ENCODE measurements at places on chromosomes 4 and X.

- no peak for DNase-seq
Observed at GRCh38 chr4:36215627-36216026, 28.7 kb downstream of the ARAP2 start.

DNA sequence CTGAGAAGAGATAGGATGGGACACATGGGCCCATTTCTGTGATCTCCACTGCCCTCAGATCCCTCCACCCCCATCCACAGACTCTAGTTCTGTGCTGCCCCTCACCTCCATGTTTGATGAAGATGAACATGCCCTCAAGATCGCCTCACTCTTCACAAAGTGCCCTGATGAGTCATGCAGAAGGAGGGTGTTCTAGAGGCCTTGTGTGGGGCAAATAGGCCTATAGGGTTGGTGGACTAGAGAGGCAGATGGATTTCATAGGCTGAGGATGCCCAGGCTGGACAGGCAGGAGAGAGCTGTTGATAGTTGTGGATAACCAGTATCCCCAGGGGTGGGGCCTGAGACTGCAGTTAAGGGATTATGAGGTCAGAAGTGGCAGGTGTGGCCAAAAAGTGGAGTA is at the start of gene CXorf65:
Gene CXorf65 (minus strand): TSS at position 314 of the 400 bp plus-strand sequence. CDS start 184 bp downstream, at position 130.
- DNase-seq, result no peak

DNA sequence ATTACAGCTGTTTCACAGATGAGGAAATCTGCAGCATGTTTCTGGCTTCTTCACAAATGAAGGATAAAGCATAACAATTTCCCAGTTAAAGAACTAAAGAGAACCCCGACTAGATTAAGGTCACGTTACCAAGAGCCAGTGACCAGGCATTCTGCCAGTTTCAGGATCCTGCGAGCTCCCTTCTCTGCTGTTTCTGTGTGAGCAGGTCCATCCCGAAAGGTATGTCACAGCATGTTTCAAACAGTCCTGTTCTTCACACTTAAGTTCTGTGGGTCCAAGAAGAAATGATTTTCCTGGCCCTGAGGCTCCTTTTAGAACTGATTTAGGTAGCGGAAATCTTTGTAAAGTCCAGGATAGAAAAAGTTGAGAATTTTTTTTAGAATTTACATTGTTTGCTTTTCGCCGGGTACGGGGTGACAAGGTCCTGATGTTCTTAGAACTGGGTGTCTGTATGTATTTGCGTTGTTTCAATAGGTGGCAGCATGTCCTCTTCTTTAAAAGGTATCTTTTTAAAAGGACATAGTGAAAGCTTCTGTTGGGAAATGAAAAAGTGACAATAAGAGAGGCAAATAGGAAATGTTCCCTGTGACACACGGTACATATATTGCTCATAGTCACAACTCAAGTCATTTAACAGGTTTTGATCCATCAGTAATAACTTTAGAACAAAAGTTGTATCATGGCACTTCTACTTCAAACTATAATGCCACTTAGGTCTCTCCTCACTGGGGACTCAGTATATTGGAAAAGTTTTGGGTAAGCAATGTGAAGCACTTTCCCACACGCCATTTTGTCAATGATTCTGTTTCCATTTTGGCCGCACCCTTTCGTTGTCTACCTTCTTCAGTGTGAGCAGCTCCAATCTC is 18.4 kb downstream of the IL21 start:
- peak; percentile 40 for DNase-seq

DNA sequence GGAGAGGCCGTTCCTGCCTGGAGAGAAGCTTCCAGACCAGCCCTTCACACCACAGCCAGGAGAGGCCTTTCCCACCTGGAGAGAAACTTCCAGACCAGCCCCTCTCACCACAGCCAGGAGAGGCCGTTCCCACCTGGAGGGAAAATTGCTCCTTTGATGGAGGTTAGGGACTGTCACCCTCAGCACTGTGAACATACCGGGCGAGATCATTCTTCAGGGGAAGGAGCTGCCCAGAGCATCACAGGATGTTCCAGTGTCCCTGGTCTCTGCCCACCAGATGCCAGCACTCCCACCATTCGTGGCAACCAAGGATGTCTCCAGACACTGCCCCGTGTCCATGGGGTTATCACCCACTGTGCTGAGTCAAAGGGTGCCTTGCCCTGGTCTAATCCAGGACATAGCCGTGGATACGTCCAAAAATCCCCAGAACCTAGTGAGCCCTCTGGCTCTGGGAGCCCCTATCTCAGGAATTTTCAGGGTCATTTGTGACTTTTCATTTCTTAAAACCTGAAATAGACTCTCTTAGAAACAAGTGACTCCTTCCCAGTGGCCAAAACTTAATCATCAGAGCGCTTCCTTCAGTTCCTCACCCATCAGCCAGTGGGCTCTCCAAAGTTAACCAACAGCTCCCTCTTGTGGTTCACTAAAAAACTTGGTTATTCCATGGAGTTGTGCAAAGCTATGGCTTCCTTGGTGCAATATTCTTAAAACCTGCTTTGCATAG is 80.2 kb downstream of the CRMP1 start:
- DNase-seq, result peak; percentile 55

- DNase-seq, result no peak
Observed at GRCh38 chr4:169660929-169661328, 40.6 kb downstream of the CLCN3 start.
